PC-9 (cell line): ENCODE measurements at places on chromosomes 3 and 15. TPM values are rescaled to one million over a fixed set of nuclear protein-coding genes. Genes with fewer than 3 reads are reported as not detected.

Gene ASB14
- total RNA-seq = not detected in 2 replicates

Gene STRA6
- 64.9 and 83.6 TPM in 2 replicates for total RNA-seq

DNA sequence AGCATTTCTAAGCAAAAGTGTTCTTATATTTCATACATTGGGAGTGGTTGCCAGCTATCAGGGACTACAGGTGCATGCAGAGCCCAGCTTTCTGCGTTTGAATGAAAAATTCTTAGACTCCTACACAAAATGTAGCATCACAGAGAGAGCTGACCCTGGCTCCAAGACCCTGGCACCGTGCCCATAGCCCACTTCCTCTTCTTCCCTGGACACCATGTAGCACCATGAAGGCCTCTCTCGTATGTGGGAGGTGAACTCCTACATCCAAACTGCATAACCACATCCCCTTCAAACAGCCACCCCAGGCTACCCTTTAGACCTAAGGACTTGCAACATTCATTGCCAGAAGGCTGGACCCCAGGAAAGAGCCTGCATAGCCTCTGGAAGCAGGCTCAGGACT lies 35.8 kb upstream of the ATOSA start:
- no peak for DNase-seq

DNA sequence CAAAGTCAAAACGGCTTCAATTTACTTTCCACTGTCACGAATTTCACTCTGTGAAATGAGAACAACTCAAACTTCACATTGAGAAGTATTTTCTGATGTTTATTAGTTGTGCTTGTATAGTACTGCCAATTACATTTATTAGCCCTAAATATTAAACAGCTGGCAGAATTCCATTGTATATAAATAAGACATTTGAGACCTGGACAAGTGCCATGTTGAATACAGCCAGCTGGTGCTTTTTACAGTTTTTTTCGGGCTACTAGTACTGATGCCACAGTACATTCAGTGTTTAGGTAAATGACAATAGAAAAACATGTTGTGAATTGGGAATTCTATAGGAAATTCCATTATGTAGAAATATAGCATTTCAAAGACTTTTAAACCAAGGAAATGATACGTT lies 79.0 kb downstream of the EPHA3 start:
- DNase-seq = no peak

- no peak for DNase-seq
These were observed 175.9 kb downstream of the VGLL3 start for GRCh38 chr3:86814918-86815655.

GRCh38 chr15:58148633-58149445 lies 10.7 kb downstream of the AQP9 start:
- DNase-seq = no peak

DNA sequence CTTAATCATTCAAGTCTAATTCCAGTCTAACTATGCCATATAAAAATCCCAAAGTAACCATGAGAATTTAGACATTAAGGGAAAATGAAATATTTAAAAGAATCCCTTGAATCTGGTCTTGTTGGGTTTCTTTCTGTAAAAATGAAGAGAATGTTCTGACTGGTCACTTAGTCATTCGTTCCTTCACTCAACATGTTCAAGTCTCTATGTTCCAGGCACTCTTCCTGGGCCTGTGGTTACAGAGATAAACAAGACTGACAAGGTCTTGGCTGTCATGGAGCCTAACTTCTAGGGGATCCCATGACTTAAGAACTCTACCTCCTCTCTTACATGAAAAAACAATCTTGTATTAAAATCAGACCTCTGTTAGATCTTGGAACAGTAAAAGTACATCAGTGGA lies 638.6 kb upstream of the TBL1XR1 start:
- DNase-seq = no peak

DNA sequence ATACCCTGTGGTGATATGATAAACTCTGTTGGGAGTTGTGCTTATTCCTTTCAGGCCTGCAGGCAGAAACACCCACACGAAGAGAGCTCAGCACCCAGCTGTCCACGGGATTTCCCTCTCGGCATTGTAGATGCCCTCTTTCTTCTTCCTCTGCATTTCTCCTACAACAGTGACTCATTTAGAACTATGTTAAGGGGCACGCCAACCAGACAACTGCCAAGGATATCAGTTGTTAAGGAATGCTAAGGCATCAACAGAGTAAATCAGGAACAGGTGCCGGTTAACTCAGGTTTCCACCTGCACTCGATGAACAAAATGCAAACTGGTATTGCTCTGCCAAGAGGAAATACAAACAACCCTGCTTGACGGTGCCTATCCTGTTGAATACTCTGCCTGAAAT lies 270.0 kb upstream of the PEX5L start:
- DNase-seq = peak; percentile 71
